ENCODE measurements at places on chromosomes 2 and 18.

DNA sequence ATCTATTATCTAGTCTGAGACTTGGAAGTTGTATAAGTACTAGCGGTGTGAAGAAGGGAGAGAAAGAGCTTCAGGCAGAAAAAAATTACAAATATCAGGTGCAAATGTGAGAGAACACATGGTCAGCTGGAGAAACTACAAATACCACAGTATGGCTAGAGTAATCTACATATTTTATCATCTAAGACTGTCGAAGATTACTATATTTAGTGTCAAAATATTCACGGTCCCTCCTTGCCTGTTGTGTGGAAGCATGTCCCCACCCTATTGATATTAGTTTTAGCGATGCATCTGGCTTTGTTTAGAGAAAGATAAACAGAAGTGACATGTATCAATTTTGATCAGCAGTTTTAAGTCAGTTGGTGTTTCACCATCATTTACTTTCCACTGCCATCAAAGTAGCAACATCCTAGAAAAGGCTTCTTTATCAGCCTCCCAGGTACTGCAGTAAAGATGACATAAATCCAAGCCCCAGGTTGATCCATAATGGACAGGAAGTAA is 90.5 kb upstream of the ITGA4 start:
- no peak for DNase-seq

DNA sequence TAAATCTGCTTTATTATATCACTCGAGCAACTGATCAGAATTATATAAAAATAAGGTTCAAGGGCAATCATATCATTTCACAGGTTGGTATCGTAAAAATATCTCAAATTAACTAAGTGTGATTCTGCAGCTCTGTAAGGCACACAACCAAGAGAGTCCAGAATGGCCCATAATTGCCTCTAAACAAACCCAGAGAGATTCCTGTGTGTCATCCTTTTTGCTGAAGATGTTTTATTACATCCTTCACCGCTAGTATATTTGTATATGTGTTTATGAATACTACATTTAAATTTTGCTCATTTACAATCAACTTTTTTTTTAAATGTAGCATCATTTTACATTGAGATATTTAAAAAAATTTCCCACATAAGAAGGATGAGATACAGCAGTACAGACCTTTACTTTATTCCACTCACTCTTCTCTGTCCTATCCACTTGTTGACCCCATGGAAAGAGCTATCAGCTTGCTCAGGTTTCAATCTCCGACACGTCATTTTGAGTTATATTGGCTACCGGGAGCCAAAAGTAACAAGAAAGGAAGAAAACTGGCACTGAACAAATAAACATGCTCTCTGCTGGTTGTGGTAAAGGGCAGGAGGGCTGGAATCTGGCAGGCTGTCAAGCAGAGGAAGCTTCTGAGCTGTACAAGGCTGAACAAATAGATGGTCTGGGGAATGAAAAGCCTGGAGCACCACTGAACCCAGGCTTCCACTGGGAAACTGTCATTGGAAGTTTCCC is 23.1 kb downstream of the PLA2R1 start:
- DNase-seq, result peak; percentile 91

GRCh38 chr2:7468448-7468828 is 551.2 kb downstream of the RNF144A start:
- DNase-seq, result no peak

- DNase-seq, result peak; percentile 24
Observed at GRCh38 chr2:43540021-43540779, 55.6 kb downstream of the THADA start.

- DNase-seq, result no peak
Observed at GRCh38 chr2:31047599-31047998, 90.6 kb downstream of the GALNT14 start.

- DNase-seq, result no peak
Observed at GRCh38 chr18:6681331-6681875, 48.1 kb upstream of the ARHGAP28 start.

- no peak for DNase-seq
Observed at GRCh38 chr2:212112401-212112800, 426.2 kb downstream of the ERBB4 start.

GRCh38 chr2:9473985-9474360 is 378 bp upstream of the IAH1 start:
- DNase-seq, result no peak

GRCh38 chr2:232228332-232228731 is 150.2 kb upstream of the ALPP start:
- no peak for DNase-seq

- no peak for DNase-seq
Observed at GRCh38 chr18:74351354-74351753, 35.7 kb downstream of the C18orf63 start.

All from smooth muscle cell of the brain vasculature (primary cell).